ENCODE measurements at places on chromosomes 7 and 10.
A peak's percentile ranks its signal among the peaks of the same experiment; 100 is the strongest.

- no peak for DNase-seq
These were observed 49.3 kb upstream of the GNA12 start for GRCh38 chr7:2893411-2893861.

DNA sequence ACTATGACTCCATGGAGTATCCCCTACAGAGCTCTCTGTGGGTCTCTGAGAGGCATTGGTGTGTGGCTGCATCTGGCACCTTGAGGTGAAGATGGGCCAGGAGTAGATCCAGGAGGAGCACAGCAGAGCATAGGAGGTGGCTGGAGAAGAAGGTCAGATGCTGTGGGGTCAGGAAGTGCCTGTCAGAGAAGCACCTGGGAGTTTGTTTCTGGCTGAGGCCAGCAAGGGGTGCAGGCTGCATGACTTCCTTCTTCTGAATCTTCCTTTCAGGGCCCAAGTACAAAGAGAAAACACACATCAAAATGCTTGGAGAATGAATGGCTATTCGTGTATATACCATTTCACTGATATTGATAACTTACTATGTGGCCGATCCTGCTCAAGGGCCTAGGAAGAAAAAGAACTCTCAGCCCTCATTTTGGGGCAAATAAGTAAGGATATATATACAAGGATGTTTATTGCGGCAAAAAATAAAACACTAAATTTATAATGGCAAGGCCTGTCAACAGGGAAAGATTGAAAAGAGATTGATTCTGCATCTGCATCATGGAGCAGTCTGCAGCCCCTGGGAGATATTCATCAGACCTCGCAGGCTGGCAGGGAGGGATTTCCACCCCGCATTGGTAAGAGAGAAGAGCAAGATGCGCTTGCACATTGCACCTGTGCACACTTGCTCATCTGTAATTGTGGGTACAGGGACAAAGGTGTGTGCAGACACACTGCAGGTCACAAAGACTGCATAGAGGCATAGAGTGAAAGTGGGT, 39.2 kb downstream of the PTPRE start:
- DNase-seq, result no peak

DNA sequence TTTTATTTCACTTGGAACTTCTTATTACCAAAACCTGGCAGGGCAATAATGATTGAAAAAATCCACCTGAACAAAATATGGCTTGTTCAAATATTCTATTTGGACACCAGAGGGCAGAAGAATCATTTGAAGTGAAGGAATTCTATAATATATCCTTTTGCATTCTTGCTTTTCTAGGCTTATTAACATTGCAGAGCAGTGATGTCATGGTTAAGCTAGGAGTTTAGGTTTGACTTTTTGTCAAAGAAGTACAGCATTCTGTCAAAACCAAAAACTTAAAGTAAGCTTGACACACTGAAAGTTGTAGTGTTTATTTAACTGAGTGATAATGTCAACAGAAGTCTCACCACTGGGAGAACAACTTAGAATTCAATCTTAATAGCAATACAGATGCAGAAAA, 156.0 kb downstream of the SEMA3D start:
- DNase-seq, result no peak

- DNase-seq, result peak; percentile 54
These were observed 112.2 kb downstream of the CLEC2L start for GRCh38 chr7:139635526-139636302.

- no peak for DNase-seq
These were observed 173.0 kb downstream of the SKAP2 start for GRCh38 chr7:26691406-26691805.

Data from stimulated activated CD4-positive, alpha-beta T cell treated with anti-CD3 and anti-CD28 coated beads, Interleukin-15, amount 100 ng/mL, for 48 hours (primary cell).